ENCODE measurements at places on chromosomes 3 and 15.

DNA sequence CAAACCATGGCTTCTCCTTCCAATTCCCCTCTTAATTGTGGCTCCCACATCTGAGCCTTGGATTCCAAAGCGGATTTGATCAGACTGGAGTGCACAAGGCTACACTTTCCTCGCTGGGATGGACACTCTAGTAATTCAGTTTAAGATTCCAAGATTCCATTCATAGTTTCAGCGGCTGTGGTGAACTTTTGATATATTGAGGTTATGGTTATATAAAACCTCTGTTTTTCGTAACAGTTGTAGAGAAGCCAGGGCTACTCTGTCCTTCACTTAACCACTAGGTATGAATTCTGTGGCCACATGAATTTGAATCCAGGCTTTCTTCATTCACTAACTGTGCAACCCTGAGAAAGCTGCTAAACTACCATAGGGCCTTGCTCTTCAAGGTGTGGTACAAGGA is 67.9 kb upstream of the KY start:
- DNase-seq, result no peak

DNA sequence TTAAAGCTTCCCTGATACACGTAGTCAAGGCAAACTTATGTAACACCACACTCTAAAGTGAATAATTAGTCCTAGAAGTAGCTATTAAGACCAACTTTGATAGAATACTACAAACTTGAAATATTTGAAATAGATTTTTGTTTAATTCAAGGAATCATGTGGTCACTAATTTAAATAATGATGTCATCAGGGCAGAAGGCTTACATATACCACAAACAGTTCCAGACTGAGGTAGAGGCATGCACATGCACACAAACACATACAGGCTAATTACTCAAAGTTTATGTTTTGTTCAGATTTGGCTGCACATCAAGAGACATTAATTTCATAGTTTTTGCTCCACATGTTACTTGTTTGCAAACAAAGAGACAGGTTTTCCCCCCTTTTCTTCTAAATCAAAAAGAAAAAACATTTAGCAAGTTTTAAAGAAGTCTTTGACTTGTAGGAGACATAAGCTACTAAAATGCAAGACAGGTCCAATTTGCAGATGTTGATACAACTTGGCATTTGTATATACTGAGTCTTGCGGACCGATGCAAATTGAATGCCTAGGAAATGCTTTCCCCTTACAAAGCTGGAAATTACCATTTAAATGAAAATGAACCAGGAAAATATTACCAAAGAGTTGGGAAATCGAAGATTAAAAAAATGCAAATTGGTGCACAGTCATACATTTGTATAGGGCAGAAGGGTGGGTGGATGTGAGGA is 594.8 kb downstream of the MAGI1 start:
- no peak for DNase-seq

- no peak for DNase-seq
Observed at GRCh38 chr3:29186131-29186599, 94.7 kb upstream of the RBMS3 start.

DNA sequence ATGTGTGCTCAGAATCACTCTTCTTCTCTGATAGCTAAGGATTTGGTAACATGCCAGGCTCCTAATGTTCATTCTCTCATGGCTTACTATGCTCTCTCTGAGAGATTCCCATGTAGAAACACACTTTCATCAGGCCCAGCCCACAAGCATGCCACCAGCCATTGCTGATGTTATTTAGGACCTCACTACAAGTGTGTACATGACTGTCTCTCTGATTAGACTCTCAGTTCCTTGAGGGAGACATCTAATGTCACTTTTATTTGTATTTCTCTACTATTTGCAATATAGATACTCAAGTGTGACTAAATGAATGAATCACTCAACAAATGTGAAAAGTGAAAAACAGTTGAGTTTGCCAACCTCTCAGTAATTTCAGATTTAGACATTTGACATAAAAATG is 84.3 kb upstream of the ARL6 start:
- DNase-seq, result no peak

- DNase-seq, result no peak
Observed at GRCh38 chr15:77066971-77067690, 3.8 kb downstream of the TSPAN3 start.

DNA sequence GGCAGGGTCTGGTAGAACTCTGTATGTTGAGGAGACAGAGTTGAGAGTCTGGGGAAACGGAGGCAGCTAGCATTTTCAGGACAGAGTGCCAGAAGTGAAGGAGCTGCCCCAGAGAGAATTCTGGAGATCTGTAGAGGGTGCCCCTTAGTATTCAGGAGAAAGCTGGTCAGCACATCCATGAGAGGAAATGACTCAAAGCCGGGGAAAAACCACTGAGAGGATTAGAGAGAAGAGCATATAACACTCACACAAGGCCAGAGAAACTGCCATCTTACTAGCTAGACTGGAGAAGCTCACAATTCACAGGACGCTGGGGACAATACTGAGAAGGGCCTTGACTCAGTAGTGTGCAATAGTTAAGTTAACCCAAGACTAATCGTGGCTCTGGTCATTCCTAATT is 75.7 kb upstream of the DPPA4 start:
- DNase-seq, result no peak

DNA sequence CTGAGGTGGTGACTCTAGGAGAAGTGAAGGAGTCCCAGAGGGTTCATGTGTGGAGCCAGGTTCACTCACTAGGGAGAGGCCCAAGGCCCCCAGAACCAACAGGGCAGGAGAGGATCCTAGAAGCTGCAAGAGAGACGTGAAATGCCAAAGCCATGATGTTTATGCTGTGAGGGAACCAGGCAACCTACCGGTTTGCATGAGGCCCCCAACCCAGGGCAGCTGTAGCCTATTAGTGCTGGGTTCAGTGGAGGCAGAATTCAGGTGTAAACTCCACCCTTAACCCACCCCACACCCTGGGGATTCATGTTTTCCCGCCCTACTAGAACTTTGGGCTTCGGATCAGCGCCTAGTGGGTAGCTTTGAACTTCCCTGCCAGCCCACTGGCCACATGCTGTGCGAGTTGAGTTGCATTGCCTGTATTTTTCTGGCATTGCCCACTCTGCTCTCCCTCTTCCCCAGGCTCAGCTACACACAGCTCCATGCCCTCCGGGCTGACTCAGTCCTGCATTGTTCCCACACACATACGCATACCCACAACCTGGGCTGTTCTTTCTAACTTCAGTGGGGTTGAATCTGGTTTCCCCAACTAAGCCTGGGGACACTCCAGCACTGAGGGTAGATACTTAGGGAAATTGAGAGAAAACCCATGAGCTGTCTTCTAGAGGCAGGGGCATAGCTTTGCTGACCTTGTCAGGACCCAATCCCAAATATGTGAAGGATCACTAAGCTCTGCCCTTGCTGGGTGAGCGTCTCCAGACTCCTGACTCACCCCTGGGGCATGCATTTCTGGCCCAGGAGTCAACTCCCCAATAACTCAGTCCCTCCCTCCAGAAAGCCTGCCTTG is 2.0 kb upstream of the ZBTB47 start:
- DNase-seq, result no peak

GRCh38 chr15:83109532-83109931 is 2.1 kb downstream of the TM6SF1 start:
- no peak for DNase-seq

DNA sequence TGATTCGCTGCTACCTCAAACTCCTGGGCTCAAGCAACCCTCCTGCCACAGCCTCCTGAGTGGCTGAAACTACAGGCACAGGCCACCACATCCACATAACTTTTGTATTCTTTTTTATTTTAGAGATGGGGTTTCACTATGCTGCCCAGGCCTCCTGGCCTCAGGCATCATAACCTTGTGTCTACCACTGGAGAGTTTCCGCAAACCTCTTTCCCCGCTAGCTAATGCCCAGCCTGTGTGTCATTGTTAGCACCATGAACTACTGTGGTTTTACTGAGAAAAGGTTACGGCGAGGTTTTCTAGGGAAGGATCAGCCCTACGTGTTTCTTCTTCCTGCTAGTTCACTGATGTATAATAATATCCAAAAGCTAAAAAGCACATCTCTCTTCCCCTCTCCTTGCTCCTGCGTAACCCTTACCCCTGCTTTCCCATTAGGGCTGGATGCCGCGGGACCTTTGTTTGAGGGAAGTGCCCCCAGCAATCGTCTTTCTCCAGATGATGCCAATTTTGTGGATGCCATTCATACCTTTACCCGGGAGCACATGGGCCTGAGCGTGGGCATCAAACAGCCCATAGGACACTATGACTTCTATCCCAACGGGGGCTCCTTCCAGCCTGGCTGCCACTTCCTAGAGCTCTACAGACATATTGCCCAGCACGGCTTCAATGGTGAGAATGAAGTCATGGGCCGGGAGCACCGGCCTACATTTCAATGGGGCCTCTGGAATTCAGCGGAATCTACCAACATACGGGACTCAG is 113.7 kb downstream of the LIPC start:
- no peak for DNase-seq

DNA sequence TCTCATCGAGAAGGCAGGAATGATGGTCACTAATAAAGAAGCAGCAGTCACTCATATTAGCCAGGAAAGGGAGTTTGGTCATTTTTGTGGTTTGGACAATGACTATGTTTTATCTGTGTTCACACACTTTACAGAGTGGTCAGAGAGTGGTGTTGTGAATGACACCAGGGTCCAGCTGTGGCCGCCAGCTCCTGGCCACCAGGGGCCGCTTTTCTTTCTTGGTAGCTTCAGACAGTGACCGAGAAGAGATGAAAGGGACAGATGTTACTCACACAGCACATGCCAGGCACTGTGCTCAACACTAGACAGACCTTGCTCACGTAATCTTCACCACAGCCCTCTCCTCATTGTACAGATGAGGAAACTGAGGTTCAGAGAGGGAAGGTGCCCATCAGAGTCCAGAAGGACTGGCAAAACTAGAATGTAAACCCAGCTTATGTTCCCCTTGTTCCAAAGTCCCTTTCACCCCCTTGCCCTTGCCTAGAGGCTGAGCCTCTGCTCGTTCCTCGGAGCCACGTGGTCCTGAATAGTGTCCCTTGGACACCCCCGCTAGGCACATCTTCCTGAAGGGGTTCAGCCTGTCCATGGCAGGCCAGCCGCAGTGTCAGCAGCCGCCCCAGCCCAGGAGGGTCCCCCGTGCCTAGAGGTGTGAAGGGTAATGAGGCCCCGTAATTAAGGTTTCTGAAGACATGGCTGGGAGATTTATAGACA is 55.6 kb downstream of the CYP11A1 start:
- peak; percentile 65 for DNase-seq

DNA sequence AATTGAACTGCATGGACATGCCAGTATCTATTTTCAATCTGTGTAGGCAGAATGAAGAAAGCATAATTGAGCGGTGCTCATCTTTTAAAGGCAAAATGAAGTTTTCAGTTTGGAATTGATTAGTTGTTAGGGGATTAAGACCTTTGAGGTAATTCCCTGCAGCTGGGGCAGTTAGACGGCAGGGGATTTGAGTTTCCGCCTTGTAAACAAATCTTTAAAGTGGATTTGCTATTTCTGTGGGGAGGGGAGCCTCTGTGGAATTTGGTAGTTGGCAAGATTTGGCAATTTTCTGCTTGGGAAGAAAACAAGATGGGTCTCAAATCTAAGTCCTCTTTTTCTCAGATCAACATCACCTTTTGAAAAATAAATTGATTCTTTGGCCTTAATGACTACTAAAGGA is 212.5 kb upstream of the CNTN6 start:
- no peak for DNase-seq

DNA sequence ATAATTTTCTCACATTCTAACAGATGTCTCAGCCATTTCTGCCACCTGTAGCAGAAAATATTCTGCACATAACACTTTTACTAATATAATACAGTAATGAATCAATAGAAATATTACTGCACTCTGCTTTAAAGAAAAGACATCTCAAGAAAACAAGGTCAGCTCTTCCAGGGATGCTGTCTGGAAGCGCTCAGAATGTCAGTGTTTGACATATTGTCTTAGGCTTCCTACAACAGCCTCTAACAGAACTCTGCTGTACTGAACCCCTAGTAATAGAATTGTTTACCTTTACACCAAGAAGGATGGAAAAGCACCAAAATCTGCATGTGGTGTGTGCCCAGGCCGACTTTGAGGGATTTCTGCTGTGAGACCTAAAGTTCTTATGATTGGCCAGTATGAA is 61.9 kb upstream of the FSTL1 start:
- no peak for DNase-seq

DNA sequence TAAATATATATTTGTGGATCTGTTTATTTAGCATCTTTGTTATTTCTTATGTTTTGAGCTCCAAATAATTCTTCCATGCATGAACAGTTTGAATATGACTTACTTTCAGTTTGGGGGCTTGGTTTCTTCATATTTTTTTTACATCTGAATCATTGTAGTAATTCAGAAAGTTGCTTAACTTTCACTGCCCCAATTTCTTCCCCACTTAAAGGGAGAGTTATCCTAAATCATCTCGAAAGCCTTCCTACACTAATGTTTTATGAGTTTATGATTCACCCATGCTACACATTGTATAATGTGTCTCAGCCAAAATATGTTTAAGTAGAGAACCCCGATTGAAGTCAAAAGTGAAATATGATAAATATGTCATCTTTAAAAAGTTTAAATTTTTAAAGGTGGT is 47.8 kb downstream of the SPRED1 start:
- no peak for DNase-seq

GRCh38 chr3:99269606-99270351 is 368.3 kb upstream of the DCBLD2 start:
- DNase-seq, result no peak

DNA sequence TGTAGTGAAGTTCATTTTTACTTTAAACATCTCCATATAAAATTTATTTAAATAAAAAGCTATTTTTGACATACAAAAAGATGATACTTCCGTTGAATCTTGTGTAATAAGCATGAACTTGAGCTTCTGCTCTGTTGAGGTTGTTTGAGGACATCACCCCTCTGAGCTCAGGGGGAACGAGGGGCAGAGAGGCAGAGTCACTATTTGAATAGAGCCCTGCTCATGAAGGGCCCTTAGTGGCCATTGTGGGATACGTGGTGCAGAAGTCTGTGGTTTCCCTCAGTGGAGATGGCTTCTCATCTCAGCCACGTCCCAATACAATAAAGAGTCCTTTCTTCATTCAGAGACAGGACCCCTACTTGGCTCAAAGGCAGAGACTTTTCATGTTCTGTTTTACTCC is 10.6 kb downstream of the CEMIP start:
- no peak for DNase-seq

DNA sequence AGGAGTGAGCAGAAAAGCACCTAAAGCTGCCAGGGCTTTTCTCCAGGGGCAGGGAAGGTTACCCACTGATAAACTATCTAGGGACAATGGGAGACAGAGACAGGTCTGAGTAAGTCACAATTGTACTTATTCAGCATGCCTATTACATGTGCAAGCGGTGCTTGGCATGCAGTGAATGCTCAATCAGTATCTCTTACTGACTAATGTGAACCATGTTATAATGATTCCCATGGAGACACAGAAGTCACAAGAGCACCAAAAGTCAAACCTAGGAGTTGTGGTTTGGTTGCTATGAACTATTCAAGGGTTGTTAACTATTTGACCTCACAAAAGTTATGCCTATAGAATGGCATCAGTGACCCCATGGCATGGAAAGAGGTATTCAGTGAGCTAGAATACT is 50.0 kb upstream of the RASGRP1 start:
- DNase-seq, result no peak

GRCh38 chr15:79003896-79004295 is 59.0 kb upstream of the CTSH start:
- DNase-seq, result no peak

- no peak for DNase-seq
Observed at GRCh38 chr15:55873024-55873720, 120.2 kb downstream of the NEDD4 start.
